Cerebellum (tissue), 4 donors: ENCODE measurements at places on chromosomes 5 and 9. TPM values are rescaled to one million over a fixed set of nuclear protein-coding genes. Genes with fewer than 3 reads are reported as not detected.

PITX1 gene
- total RNA-seq: not detected

ZDHHC11B gene
- 7.3 TPM for total RNA-seq

ITK gene
- total RNA-seq: 0.09 TPM

WWC1 gene
- 20.1 TPM for total RNA-seq

TMEM215 gene
- 0.91 TPM for total RNA-seq

FABP6 gene
- total RNA-seq: not detected

TAF11L5 gene
- not detected for total RNA-seq

FOXD4L3 gene
- not detected for total RNA-seq

SIMC1 gene
- total RNA-seq: 21.1 TPM

SHROOM1 gene
- 2.4 TPM for total RNA-seq

TRIP13 gene
- 7.0 TPM for total RNA-seq

SLC46A2 gene
- 0.73 TPM for total RNA-seq

FOXD1 gene
- total RNA-seq: 1.1 TPM

CDX1 gene
- not detected for total RNA-seq

FAM53C gene
- total RNA-seq: 27.4 TPM

HMMR gene
- 6.1 TPM for total RNA-seq

OTULINL gene
- total RNA-seq: 12.0 TPM

RASGEF1C gene
- 10.9 TPM for total RNA-seq

UAP1L1 gene
- 0.73 TPM for total RNA-seq

FCN2 gene
- not detected for total RNA-seq

SHC3 gene
- 28.3 TPM for total RNA-seq

GABRA1 gene
- total RNA-seq: 34.5 TPM

C5orf58 gene
- not detected for total RNA-seq

DMRTA1 gene
- total RNA-seq: 0.91 TPM

NR2F1-AS1 gene
- 70.1 TPM for total RNA-seq

ABCA1 gene
- 19.1 TPM for total RNA-seq

PTGDS gene
- 67.5 TPM for total RNA-seq

ENHO gene
- 27.1 TPM for total RNA-seq

MSX2 gene
- 6.6 TPM for total RNA-seq

SLC1A3 gene
- 562 TPM for total RNA-seq
